Frontal cortex (tissue), 4 donors: ENCODE measurements at places on chromosomes 12 and 14.

DNA sequence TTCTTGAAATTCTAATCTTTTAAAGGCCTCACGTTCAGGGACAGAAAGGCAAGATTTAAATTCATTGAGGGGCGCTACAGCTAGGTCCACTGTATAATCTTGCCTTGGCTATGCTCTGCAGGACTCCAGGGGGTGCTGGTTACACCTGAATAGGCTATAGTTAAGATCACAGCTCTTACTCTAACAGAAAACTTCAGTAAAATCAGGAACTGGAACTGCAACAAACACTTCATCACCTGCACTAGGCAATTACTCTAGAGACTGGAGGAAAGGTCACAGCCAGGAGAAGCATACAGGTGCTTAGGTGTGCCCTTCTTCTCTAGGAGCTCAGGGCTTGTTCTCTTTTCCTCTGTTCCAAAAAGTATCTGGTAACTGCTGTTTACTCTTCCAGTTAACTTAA is 20.9 kb downstream of the SLCO1C1 start:
- no peak for DNase-seq

GRCh38 chr12:78018171-78018910 is 187.6 kb downstream of the NAV3 start:
- DNase-seq: no peak

GRCh38 chr12:79883216-79883615 is 51.7 kb downstream of the PPP1R12A start:
- DNase-seq: no peak

DNA sequence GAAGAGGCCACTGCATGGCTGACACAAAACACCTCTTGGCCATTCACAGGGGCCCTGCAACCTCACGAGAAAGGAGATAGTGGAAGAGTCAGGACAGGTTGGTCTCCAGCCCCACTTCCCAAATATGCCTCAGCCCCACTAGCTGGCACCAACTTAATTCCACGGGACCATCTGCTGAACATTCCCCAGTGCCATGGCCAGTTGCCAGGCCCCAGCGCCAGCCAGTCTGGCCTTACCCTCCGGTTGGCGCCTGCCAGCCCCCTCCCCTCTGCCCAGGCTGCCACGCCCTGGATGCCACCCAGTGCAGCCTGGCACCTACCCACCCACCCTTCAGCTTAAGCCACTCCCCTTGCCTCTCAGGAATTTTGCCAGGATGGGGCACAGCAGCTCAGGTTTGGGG is 21.2 kb upstream of the HSPB8 start:
- DNase-seq: no peak

DNA sequence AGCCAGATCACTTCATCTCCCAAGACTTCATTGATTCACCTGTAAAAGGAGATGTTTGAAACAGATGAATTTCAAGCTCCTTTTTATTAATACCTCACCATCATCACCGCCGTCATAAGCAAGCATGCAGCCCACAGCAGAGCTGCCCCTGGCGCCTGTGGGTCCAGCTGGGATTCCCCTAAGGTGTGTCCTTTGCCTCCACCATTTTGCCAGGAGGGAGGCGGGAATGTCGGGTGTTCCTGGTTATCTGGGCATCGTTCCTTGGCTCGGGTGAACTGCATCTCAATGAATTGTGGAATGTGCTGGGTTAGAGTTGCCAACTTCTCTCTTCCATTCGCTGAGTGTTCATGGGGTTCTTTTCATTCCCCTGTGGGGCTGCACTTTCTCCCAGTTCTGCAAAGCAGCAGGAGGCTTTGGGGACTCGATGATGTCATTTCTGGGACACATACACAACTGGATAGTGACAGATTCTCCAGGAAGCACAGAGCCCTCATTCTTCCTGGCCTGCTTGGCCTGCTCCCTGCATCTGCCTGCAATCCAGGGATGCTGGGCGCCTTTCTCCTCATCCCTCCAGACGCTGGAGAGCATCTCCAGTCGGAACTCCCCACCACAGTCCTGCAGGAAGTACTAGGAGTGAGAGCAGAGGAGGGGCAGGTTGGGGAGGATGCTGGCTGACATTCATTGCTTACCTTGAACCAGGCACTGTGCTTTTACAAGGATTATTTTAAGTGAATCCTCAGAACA is 10.1 kb downstream of the CCND2 start:
- DNase-seq: no peak

DNA sequence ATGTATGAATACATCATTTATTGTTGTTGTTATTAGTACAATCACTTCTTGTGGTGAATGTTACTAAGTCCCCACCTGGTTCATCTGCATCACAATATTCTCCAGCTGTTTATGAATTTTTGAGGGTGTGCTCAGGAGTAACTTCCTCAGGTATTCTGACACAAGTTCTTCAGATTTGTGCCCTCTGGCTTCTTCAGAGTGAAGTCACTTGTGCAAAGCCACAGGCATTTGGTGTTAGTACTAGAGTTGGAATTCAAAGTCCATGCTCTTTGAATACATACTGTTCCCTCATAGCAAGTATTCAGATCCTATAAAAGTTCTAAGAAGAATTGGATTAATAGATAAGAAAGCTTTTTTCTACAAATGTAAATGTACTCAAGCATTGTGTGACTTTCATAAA is 150.3 kb upstream of the AVPR1A start:
- no peak for DNase-seq

DNA sequence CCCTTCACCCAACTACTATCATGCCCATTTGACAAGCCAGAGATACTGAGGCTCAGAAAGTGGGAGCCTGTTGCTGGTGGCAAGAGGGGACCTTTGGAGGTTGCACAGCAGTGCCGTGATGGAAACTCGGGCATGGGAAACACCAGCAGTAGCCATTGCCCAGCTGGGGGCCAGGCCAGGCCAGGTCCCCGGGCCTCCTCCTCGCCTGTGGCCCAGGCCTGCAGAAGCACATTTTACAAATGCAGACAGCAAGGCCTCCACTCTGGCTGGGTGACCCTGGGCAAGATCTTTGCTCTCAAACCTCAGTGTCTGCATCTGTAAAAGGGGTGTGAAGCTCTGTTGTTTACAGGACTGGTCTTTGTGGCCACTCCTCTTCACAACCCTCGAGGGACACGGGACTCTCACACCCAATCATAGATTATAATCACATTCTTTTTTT is 4.5 kb upstream of the SH2B3 start:
- DNase-seq: no peak

GRCh38 chr12:8664228-8664913 is 1.7 kb upstream of the MFAP5 start:
- DNase-seq: no peak

DNA sequence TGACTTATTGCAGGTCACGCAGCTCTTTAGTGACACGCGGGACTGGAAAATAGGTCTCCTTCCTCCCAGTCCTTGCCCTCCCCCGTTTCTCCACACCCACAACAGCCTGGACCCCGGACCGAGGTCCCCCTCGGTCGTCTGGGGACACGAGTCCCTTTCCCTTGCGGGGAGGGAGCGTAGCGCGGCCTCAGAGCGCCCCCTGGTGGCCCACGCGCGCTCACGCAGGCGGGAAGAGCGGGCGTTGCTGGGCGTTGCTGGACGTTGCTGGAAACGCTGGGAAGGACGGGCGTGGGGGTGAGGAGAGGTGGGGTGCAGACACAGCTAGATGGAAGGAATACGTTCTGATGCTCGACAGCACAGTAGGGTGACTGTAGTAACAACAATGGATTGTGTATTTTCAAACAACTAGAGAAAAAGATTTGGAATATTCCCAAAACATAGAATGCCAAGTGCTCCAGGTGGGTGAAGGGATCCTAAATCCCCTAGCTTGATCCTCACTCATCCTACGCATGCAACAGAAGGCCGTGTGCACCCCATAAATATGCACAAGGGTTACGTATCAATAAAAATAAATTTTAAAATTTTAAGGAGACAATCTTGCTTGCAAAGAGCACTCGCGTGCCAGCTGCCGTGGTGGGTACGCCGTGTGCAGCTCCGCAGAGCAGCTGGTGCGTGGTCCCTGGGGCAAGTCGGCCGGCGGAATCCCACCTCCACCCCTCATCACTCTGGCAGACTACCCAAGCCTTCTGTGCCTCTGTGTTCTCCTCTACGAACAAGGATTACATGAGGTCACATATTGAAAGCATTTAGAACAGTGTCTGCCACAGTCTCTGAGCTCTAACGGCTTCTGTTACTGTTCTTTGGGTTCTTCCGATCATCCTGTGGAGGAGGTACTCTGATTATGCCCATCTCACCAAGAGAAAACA is 87.4 kb downstream of the B4GALNT3 start:
- DNase-seq: peak; percentile 90

GRCh38 chr12:67991158-67991557 is 1.9 kb downstream of the IFNG-AS1 start:
- DNase-seq: no peak

DNA sequence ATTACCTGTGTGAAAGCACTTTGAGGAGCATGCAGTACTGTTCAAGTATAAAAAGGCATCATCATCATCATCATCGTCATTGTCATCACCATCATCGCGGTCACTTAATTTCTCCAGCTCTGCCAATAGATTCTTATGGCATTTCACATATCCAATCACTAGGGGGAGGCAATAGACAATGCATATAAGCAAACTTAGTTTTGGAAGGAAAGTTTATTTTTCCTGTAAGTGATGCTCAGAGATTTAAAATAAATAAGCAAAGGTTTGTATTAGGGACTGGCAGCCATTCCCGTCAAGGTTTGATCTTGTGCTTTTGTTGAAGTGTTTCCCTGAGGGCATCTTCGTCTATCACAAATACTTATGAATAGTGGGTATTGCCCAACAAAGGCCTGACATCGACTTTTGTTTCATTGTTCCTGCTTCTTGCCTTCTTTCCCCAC is 127.4 kb downstream of the KTN1 start:
- peak; percentile 28 for DNase-seq

DNA sequence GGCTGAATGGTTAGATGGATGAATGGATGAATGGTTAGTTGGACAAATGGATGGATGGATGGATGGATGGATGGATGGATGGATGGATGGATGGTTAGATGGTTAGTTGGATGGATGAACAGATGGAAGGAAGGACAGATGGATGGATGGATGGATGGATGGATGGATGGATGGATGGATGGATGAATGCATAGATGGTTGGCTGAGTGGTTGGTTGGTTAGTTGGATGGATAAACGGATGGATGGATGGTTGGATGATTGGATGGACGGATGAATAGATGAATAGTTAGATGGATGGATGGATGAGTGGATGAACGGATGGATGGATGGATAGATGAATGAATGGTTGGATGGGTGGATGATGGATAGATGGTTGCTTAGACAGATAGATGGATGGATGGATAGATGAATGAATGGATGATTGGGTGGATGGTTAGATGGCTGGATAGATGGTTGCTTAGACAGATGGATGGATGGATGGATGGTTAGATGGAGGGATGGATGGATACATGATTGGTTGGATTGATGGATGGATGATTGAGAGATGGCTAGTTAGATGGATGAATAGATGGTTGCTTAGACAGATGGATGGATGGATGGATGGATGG is 48.8 kb upstream of the HSPB8 start:
- no peak for DNase-seq
